ENCODE measurements at places on chromosomes 3 and 15. TPM values are rescaled to one million over a fixed set of nuclear protein-coding genes. Genes with fewer than 3 reads are reported as not detected.

DNA sequence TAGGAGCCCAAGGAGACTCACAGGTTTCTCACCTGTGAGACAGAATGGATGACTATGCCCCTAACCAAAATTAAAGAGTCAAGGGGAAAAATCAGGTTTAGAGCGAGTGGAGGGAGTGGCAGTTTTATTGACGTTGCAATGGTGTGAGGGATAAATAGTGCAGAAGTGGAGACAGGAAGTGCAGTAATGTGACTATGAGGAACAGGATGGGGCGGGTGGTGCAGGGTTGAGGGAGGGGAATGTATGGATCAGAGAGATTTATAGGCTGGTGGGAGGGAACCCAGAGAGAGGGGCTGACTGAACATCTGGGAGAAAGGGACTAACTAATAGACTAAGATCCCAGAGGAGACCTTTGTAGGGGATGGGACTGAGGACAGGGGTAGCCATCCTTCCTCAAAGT lies 26.5 kb downstream of the EIF2AK4 start:
- H3K4me3 ChIP-seq: no peak overlapping the region
- no peaks in the 10 kb centered on the region for H3K27me3 ChIP-seq
- H3K27ac ChIP-seq: no peak overlapping the region
- H3K36me3 ChIP-seq: peaks cover 18% of the 10 kb centered on the region

Gene ASB14
- not detected for total RNA-seq

Gene FAM43A
- total RNA-seq: 5.2 TPM

Gene CADM2
- total RNA-seq: 1.3 TPM

Gene SMCO1
- total RNA-seq: not detected

Gene PDZRN3
- total RNA-seq: 18.9 TPM

DNA sequence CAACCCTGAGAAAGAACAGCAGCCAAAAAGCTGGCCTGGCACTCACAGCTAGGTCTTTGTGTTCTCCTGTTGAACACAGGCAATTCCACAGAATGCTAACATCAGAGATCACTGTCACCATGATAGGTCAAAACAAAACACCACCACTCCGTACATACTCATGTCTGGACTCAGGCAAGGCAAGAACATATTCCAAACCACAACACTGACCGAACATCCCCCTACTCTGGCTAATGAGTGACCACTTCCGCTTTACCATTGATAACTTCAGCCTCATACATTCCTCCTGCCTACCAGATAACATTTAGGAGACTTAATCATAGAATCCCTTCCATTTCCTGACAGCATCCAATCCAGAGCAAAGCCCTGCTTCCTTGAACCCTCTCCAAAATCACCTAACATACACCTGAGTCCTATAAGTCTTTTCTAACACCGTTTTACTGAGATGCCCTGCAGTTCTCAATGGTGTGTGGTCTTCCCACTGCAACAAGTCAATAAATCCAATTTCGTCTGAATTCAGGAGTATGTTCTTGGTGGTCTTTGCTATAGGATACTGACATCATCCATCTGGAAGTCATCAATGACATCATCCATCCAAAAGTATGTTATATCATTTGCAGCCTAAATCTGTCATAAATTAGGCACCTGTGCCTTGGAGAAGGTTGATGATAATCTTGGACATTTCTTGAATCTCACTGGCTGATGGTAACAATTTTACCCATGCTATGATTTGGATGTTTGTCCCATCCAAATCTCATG lies 23.7 kb downstream of the RIOX2 start:
- H3K27ac ChIP-seq: no peak overlapping the region
- no peak overlapping the region for H3K4me3 ChIP-seq
- peaks cover 35% of the 10 kb centered on the region for H3K36me3 ChIP-seq
- no peaks in the 10 kb centered on the region for H3K4me1 ChIP-seq
- no peaks in the 10 kb centered on the region for H3K27me3 ChIP-seq

GRCh38 chr3:15440891-15441290 lies 13.5 kb downstream of the EAF1 start:
- no peaks in the 10 kb centered on the region for H3K4me1 ChIP-seq
- no peaks in the 10 kb centered on the region for H3K27me3 ChIP-seq
- no peak overlapping the region for H3K4me3 ChIP-seq
- H3K27ac ChIP-seq: no peak overlapping the region
- no peak for DNase-seq

DNA sequence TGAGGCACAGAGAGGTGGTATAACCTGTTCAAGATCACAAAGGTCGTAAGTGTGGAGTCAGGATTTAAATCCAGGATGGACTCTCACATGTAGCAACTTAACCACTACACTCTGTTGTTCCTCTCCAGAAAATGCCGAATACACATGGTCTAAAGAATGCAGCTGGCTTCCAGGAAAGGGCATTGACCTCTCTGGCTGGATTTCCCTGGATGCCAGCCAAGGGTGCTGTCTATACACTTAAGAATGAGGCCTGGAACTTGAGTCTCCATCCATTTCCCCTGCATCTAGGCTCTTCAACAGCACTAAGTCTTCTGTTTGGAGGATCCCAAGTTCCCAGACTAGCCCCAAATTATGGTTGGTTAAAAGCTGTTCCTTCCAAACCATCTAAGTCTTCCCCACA lies 60.5 kb downstream of the CERS3 start:
- H3K27me3 ChIP-seq: no peaks in the 10 kb centered on the region
- H3K4me1 ChIP-seq: no peaks in the 10 kb centered on the region
- H3K4me3 ChIP-seq: no peak overlapping the region
- no peak for DNase-seq
- no peaks in the 10 kb centered on the region for H3K36me3 ChIP-seq

Gene SLC27A2
- total RNA-seq: 4.6 TPM

Gene AGTR1
- 4.4 TPM for total RNA-seq

GRCh38 chr3:111333642-111334041 lies 208.4 kb upstream of the CD96 start:
- H3K36me3 ChIP-seq: no peaks in the 10 kb centered on the region
- no peaks in the 10 kb centered on the region for H3K27me3 ChIP-seq
- no peak for DNase-seq
- no peak overlapping the region for H3K4me3 ChIP-seq

GRCh38 chr15:31526916-31527690 lies 200.5 kb downstream of the KLF13 start:
- H3K36me3 ChIP-seq: no peaks in the 10 kb centered on the region
- H3K27ac ChIP-seq: no peak overlapping the region
- no peak for DNase-seq
- no peaks in the 10 kb centered on the region for H3K27me3 ChIP-seq
- no peak overlapping the region for H3K4me3 ChIP-seq

- no peak for DNase-seq
- H3K4me1 ChIP-seq: no peaks in the 10 kb centered on the region
- no peak overlapping the region for H3K27ac ChIP-seq
- H3K36me3 ChIP-seq: no peaks in the 10 kb centered on the region
- no peaks in the 10 kb centered on the region for H3K27me3 ChIP-seq
Observed at GRCh38 chr3:25174251-25174650, 253.8 kb upstream of the RARB start.

Data from body of pancreas (tissue), 4 donors.